ENCODE measurements at places on chromosomes 1 and 21.

DNA sequence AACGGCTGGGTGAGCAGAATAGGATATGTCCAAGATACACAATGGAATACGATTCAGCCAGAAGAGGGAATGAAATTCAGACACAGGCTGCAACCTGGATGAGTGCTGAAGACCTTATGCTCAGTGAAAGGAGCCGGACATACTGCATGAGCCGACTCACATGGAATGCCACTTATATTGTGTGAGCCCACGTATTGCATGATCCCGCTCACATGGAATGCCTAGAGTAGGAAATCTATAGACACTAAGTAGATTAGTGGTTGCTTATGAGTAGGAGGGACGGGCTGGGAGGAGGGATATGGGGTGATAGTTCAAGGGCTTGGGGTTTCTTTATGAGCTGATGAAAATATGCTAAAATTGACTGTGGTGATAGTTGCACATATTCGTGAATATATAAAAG lies 26.8 kb downstream of the TMPRSS2 start:
- no peak for DNase-seq

- DNase-seq = no peak
Measured at GRCh38 chr1:244151537-244151936, 100.5 kb downstream of the ZBTB18 start.

- no peak for DNase-seq
Measured at GRCh38 chr1:227945891-227946623, 1.7 kb downstream of the WNT9A start.

DNA sequence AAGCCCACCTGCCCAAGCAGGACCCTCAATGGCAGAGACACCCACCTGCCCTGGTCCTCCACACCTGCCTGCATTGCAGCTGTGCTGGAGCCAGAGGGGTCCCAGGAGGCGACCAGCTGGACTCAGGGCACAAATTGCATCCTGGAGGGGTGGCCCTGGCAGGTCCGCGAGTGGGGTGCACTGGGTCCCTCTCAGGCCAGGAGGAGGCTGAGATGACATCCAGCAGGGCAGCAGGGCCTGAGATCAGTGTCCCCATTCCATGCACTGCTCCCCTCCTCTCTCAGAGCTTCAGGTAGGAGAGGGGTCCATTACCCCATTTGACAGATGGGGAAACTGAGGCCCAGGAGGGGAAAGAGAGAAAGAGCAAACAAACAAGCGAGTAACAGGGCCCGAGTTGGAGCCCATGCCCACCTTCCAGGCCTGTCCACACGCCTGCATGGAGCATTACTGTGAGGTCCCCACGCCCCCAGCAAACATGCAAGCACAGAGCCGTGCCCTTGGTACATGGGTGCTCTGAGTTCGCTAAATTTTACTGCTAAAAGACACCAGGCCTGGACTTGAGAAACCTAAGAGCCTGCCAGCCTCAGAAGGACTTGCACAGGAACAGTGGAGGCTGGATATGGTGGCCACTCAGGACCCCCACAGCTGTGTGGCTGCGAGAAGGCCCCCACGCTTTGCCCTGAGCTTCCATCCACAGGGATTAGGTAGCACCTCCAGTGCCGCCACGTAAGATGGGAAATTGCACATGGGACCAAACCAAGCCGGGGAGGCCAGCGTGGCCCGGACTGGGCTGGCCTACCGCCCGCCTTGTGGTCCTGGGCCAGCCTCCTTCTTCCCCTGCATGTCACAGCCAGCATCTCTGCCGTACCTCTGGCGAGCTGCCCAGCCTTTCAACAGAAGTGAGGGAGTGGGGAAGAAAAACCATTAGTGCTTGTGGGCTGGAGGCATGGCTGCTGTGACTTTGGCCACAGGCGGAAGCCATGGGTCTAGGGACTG lies 7.4 kb downstream of the WNT3A start:
- DNase-seq = no peak

- DNase-seq = peak; percentile 58
Measured at GRCh38 chr1:224333309-224333926, 3.4 kb upstream of the NVL start.

GRCh38 chr1:43368646-43369020 lies 822 bp upstream of the ELOVL1 start:
- DNase-seq = no peak

DNA sequence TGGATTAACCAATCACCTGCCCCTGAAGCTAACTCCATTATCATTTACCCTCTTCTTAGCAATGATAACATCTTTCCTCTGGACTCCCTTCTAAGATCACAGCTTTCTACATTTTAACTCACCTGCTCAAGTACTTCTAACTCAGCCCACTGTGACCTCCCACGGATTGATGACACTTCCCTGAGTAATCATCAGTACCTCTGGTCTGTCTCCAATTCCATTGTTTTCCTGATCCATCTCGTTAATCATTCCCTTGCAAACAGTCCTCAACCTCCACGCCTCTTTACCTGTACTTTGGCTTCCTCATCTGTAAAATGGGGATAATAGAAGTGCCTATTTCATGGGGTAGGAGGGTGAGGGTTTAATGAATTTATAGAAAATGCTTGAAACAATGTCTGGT lies 195.3 kb upstream of the APP start:
- DNase-seq = no peak

DNA sequence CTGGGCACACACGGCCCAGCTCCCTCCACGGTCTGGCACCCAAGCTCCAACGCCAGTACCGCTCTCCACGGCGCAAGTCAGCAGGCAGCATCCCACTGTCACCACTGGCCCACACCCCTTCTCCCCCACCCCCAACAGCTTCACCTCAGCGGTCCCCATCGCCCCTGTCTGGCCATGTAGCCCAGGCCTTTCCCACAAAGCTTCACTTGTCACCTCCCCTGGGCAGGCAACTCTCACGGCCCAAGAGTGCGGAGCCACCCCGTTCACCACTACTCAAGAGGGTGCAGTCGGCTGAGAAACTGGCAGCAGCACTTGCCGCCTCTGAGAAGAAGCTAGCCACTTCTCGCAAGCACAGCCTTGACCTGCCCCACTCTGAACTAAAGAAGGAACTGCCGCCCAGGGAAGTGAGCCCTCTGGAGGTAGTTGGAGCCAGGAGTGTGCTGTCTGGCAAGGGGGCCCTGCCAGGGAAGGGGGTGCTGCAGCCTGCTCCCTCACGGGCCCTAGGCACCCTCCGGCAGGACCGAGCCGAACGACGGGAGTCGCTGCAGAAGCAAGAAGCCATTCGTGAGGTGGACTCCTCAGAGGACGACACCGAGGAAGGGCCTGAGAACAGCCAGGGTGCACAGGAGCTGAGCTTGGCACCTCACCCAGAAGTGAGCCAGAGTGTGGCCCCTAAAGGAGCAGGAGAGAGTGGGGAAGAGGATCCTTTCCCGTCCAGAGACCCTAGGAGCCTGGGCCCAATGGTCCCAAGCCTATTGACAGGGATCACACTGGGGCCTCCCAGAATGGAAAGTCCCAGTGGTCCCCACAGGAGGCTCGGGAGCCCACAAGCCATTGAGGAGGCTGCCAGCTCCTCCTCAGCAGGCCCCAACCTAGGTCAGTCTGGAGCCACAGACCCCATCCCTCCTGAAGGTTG lies 97.6 kb downstream of the PIK3R3 start:
- no peak for DNase-seq

DNA sequence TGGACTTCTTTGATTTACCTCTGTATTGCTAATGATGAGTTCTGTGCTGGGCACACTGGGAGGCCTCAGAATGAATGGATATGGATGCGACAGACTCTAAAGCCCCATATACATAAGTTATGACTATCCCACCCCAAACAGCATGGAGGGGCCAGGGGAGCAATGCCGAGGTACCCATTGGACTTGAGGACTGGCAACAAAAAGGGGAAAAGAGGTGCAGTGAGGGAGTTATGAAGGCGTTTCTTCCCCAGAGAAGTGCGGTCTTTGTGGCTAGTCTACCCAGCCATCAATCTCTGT lies 15.2 kb upstream of the CDCA8 start:
- no peak for DNase-seq

GRCh38 chr1:192824511-192824910 lies 15.7 kb downstream of the RGS2 start:
- DNase-seq = no peak

GRCh38 chr1:111696330-111696729 lies 42.9 kb downstream of the INKA2 start:
- no peak for DNase-seq

- no peak for DNase-seq
Measured at GRCh38 chr21:16587141-16587581, 857.4 kb downstream of the USP25 start.

DNA sequence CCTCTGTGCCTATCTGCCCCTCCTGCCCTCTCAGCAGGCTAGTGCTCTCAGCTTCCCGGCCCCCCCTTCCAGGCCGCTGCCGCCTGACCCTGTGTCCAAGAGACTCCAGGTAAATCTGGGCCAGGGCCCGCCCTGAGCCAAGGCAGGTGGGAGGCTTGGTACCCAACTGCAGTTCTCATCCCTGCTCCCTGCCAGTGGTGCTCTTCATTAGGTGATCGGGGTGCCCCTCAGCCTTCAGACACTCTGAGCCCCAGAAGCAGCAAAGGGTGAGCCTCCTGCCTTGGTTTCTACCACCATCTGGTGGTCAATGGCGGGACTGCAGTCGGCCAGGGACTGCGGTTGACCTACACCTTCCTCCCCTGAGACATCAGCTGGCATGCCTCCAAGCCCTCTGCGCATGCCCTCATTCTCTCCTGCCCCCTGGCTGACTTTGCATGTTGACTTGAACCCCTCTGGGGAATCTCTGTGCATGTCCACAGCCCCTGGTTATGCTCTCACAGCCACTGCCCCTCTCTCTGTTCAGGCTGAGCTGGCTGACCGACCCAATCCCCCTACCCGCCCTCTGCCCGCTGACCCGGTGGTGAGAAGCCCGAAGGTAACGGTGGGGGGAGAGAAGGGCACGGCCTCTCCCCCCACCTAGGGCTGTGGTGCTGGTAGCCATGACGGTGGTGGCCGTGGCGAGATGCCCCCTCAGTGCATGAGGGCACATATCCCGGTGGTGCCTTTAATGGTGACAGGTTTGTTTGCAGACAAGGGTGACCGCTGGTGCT lies 2.0 kb upstream of the EFNA4 start:
- peak; percentile 99 for DNase-seq

DNA sequence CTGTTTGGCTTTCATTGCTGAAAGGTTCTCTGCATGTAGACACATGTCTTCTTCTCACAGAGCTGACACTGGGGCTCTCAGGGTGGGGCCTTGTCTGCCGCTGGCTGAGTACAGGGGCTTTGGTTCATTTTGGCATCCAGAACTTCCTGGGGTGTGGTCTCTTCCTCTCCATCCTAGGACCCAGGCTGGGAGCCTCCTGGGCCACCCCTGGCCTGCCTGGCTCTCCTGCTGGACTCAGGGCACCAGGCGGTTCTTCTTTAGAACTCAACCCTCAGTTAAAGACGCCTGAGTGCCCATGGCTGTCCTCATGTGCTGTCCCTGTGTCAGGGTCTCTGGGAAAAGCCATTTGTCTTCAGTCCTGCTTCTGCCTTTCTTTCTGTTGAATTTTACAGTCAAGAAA lies 5.5 kb upstream of the KRTAP10-5 start:
- no peak for DNase-seq

DNA sequence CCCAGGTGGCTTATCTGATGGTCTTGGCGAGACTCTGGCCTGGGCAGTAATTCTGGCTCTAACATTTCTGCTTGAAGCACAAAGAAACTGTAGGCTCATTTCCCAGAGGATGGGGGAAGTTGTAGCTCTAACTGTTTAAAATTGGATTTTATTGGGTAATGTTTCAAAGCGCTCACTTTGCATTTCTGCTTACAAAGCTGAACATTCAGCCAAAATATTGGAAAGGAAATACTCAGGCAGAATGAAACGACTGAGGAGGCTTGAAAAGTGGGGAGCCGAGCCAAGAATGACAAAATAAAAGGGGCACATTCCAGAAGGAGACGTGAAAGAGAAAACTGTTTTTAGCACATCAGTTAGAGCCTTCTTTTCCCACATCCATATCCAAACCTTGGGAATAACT lies 202.6 kb downstream of the GRIK1 start:
- DNase-seq = no peak

GRCh38 chr1:8293118-8293517 lies 24.8 kb upstream of the SLC45A1 start:
- no peak for DNase-seq

- DNase-seq = no peak
Measured at GRCh38 chr1:186059752-186060151, 315.3 kb downstream of the TPR start.

DNA sequence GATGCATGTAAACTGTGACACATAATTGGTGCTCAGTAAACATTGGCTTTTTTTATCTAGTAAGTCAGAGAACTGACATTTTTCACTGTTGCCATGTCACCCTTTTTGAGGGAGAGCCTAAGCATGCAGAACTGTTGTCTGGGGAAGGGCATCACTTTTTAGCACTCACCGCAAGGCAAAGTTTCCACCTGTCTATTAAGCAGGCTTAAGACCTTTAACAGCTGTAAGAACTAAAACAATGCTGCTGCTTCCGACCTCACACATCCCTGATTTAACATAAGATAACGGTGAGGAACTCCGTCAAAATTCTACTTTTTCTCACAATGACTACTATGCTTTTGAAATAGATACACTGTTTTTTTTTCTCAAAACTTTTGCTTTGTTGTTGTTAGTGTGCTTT lies 554.8 kb downstream of the NUF2 start:
- DNase-seq = no peak

DNA sequence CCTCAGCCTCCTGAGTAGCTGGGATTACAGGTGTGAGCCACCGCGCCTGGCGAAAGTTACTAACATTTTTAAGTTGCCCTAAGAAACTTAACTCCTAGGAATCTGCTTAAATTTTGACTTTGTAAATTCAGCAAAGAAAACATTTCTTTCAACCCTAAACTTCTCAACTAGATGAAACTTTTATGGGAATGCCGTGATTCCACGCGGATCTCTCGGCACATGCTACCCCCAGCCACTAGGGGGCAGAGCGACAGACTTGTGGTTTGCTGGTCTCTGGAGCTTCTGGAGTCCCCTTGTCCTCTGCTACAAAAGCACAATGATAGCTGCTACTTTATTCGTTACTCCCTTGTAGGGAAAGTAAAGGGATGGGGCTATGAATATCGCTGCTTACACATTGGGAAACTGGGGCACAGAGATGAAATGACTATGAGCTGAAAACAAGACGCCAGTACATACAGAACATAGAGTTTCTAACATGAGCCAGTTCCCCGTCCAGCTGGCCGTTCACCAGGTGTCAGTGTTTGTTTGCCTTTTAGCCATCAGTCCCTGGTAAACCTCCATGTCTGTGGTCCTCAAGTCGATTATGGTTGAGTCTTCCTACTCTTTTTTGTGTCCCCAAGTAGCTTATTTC lies 114.7 kb downstream of the PBX1 start:
- no peak for DNase-seq

DNA sequence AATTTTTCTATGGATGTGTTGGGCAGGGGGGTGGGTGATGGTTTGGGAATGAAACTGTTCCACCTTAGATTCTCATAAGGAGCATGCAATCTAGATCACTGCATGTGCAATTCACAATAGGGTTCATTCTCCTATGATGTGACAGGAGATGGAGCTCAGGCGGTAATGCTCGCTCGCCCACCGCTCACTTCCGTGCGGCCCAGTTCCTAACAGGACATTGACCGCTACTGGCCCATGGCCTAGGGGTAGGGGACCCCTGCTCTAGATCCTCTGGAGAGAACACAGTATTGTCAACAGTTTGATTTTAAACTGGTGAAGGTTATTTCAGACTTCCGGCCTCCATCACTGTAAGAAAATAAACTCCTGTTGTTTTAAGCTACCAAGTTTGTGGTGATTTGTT lies 55.0 kb upstream of the USH2A start:
- no peak for DNase-seq

GRCh38 chr1:6500544-6501278 lies 9.2 kb upstream of the PLEKHG5 start:
- no peak for DNase-seq

GRCh38 chr21:45528981-45529784 lies 13.1 kb downstream of the SLC19A1 start:
- DNase-seq = no peak

- no peak for DNase-seq
Measured at GRCh38 chr1:38870996-38871395, 2.2 kb downstream of the MYCBP start.

- DNase-seq = no peak
Measured at GRCh38 chr1:85116856-85117255, 68.6 kb upstream of the MCOLN3 start.

Measured in NCI-H1694 (cell line).